ENCODE measurements at places on chromosomes 11 and 22.

DNA sequence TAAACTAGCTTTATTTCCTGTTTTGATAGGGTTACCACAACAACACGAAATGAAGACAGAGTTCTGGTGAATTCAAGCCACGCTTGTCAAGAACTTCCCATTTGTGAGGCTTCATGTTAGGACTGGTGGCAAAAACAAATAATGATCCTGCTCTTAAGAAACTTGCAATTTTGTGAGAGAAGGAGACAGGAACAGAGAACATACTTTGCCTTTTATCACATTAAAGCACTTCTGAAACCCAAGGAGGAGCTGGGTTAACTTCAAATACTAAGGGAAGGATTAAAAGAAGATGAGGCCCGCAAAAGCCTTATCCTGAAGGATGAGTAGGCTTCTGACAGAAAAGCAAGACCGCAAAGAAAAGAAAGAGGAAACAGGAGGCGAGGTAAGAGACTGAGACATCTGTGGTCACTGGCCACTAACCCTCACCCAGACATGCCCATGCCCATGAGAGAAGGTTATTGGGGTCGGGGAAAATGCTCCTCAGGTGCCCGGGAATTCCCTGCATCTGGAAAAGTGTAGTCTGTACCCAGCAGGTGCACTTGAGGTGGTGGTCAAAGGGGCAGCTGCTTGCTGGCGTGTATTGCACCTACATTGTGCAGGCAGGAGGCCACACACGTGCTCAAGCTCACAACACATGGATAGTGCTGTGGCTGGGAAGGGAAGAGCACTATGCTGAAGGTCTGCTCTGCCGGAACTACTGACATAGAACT lies 50.5 kb downstream of the MAPK1 start:
- DNase-seq: no peak

DNA sequence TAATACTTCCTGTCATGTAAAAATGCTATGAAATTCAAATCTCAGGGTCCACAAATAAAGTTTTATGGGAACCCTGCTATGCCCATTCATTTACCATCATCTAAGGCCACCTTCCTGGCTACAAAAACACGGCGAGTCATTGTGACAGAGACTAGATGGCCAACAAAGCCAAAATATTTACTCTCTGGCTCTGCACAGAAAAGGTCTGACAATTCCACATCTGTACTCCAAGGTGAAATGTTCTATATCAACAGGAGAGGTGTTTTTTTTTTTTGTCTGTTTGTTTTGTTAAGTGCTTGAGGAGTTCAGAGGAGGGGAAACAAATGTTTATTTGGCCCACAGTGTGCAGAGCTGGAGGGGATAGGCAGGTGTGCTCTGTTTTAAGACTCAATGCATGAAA lies 18.6 kb upstream of the TMA7B start:
- DNase-seq: no peak

- DNase-seq: no peak
Measured at GRCh38 chr22:23164091-23164490, 16.2 kb upstream of the BCR start.

DNA sequence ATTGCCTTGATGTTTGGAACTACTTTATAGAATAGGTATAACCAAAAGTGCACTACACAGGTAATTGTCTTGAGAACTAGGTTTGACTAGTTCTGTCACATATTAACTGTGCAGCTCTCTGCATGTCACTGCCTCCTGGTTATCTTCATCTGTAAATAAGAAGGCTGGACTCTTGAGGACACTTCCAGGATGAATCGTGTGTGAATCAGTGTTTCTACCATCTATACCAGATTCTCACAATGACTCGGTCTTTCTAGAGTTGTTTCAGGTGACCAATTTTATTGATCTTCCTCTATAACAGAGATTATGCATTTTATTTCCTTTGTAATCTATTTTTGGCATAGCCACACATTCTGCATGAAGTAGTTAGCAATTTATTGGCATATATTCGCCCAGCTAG lies 1181.0 kb upstream of the TENM4 start:
- DNase-seq: no peak

DNA sequence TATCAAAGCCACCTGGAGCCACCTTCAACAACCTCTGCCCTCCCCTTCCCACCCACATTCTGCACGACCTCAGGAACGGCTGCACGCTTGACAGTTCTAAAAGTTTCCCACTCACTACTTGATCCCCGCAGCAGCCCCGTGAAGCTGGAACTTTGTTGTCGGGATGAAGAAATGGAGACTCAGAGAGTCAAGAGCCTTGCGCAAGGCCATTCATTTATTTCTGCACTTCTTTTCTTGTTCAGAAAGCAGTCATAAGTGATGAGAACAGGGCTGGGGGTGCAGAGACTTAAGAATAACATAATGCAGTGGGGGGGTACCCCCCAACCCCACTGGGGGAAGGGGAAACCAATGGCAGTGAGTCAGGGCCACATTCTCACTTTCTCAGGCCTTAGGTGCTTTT lies 2.2 kb upstream of the ZFTA start:
- DNase-seq: no peak

DNA sequence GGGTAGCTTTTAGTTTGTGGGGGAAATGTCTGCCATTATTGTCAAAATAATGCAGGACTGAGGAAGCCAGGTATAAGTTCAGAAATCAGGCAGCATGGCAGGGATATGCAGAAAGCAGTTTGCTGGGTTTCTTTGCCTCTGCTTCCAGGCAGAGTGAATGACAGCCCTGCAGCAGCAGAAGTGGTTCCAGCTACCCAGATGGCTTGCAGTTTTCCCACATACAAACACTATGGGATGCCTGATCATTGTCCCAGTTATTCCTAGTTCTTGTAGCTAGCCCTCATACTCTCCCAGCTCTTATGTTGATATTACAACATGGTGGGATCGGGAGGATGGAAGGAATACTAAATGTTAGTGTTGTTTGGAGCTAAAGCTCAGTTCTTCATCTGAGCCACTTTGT lies 2.8 kb upstream of the DIXDC1 start:
- DNase-seq: no peak

DNA sequence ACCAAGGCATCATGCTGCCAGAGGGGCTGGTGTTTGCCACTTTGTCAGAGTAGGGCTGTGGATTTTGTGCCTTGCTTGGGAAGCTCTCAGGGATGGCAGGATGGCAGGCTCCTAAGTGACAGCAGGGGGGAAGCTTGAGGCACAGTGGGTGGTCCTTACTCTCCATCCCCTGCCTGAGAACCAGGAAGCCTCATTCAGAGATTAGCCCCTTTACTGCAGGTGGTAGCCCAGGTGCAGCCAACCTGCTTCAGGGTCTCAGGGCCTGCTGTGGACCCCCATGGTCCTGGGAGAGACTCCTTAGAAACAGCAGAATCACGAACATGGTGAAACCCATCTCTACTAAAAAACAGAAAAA lies 8.9 kb upstream of the ST3GAL4 start:
- no peak for DNase-seq

DNA sequence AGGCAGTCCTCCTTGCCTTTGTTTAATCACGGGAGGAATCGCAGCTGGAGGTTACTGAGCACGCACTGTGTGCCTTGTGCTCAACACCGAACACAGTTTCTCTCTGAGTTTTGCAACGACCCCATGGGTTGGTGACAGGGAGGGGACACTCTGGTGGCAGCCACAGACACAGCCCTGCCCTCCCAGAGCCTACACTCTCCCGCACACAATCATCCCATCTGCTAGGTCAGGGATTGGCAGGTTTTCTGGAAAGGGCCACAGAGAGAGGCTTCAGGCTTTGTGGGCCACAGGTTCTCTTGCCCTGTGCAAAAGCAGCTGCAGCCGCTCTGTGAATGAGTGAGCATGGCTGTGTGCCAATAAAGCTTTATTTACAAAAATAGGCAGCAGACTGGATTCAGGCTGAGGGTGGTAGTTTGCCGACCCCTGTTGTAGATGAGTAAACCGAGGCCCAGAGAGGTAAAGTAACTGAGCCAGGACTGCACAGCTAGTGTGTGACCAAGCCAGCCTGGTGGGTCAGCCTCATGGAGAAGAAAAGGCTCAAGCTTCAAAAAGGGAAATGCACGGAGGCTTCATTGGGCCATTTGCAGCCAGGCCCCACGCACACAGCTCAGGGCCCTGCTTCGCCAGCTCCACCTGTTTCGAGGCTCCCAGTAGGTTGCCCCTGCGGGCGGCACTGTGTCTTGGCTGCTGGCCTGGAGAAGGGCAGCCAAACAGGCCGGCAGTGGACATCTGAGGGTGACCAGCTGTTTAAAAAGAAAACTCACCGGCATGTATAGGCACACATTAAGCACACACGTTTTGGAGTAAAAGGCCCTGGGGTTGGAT lies 16.3 kb downstream of the LTO1 start:
- DNase-seq: no peak

GRCh38 chr11:69092263-69092662 lies 43.5 kb downstream of the TPCN2 start:
- no peak for DNase-seq

GRCh38 chr11:714436-714835 lies 8.4 kb downstream of the EPS8L2 start:
- no peak for DNase-seq

GRCh38 chr22:42470366-42471082 lies 38.3 kb upstream of the NFAM1 start:
- DNase-seq: no peak

DNA sequence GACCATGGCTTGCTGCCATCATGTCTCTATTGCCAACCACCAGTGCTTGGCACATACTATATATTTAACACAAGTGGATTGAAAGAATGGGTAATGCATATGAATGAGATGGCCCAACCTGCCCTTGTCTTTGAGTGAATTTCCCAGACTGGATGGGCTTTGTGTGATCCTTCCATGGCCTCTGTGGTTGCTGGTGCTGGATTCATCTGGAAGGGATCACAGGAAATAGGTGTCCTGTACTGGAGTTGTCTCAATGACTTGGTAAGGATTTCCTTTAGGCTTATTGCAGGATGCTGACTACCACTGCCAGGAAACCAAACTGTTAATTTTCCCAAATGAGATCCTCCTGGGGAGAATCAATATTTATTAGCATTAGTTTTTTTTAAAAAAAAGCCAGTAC lies 328.6 kb downstream of the TMEM135 start:
- no peak for DNase-seq

DNA sequence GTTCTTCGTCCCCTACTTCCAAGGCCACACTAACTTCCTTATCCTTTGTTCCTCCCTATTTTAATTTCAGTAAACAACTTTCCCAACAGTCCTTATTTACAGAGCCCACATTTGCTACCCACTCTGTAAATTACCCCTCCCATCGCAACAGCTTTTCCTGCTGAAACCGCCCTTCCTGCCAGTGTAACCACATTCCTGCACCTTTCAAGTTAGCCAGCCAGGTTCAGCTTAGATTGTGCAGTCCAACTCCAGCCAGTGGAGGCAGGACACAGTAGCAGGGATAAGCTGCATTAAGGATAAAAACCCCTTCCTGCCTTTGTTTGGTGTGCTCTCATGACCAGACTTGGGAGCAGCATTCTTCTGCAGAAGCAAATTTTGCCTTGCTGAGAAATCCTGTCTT lies 768.3 kb upstream of the ARHGAP42 start:
- no peak for DNase-seq

DNA sequence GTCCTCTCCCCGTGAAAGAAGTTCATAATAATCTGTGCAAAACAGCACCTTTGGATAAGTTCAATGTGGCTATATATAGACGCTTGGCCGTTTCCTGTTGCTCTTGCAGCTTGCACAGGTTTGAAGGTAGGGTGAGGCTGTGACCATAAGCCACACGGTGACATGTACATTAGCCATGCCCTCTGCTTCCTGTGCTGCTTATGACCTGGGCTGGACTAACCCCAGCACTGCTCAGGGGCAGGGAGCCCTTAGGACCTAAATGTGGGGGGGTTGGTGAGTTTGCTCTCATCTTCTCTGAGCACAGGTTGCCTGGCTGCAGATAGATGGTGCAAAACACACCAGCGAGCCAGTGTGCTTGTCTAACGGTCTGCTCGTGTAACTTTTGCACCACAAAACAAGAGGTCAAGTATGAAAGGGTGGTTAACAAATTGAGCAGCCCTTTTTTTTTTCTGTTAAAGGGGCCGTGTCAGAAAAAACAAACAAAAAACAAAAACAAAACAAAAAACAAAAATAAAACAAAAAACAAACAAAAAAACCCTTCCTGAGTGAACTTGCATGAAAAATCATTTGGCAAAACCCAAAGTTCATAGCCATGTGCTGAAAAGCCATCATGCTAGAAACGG lies 37.3 kb downstream of the FLI1 start:
- no peak for DNase-seq

DNA sequence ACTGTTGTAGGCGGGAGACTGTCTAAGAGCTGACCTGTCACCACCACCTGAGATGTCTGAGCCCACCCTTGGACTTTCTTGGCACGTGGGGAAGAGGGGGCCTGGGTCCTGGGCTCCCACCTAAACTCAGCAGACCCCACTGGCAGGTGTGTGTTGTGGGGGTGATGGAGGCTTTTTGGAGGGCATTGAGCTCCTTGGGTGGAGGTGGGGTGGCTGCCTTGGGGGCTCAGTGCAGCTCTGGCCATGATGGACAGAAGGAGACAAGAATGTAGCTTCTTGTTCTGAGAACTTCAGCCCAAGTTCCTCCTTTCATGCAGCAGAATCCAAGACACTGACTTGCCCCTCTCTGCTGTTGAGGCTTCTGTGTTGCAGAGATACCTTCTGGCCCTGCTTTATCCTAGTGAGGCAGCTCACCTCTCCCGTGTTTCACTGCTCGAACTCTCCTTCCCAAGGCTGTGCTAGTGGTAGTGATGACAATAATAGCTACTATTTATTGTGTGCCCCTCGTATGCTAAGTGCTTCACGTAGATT lies 116.6 kb upstream of the OR4B1 start:
- no peak for DNase-seq

GRCh38 chr11:69211920-69212797 lies 56.4 kb downstream of the SMIM38 start:
- no peak for DNase-seq

- no peak for DNase-seq
Measured at GRCh38 chr11:95829580-95830259, 39.4 kb downstream of the CEP57 start.

DNA sequence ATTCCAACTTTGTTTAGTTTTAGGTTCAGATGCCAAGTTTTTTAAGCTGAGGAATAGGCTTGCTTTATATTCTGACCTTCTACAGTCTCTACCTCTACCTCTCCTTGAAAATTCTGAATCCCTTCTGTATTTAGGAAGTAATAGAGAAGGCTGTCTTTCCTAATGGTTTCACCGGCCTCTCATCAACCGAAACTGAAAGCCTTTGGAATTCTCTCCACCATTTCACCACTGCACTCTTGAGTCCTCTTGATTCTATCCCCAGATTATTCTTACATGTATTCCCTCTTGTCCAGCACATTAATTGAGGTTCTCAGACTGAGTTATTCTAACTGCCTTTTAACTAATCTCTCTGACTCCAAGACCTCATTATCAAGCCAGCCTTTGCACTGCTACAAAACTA lies 67.7 kb upstream of the PICALM start:
- DNase-seq: no peak

- no peak for DNase-seq
Measured at GRCh38 chr11:128903248-128904061, 12.3 kb downstream of the KCNJ5 start.

GRCh38 chr11:28833670-28834069 lies 725.5 kb downstream of the METTL15 start:
- DNase-seq: no peak

Data from activated T-cell treated with anti-CD3 and anti-CD28 coated beads for 4 hours (primary cell).